NCI-H446 (cell line): ENCODE measurements at places on chromosomes 16 and 17.

- DNase-seq = no peak
These were observed 11.7 kb upstream of the TOB1 start for GRCh38 chr17:50877838-50878237.

DNA sequence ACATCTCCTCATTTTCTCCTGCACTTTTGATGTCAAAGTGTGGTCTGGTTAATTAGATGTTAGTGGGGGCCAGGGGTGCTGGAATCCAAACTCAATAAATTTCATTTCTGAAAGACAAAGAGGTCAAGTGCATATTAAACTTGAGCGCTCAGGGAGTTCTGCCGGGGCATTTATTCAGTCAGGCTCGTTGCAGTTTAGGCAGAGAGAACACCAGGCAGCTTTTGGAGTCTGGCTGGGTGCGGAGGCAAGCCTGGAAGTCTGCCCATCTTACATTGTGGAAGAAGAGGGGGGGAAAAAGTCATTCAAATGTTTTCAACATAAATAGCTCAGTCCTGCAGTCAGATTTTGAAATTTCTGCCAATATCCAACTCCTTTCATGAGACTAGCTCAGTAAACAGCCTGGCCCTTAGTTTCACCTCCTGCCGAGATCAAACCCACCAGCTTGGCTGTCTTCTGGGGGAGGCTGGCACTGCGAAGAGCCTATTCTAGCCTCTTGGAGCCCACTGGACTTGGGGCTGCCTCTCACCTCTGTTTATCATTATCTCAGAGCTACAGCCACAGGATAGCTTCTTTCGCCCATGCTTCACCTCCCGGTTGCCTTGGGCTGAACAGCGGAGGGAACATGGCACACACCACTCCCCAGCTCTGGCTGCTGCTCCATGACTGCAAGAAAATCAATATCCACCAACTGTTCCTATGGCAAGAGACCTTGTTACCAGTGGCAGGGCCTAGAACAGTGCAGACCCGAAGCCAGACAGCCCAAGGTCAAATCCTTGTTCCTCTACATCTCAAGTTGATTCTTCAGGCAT is 177.4 kb upstream of the CDH5 start:
- peak; percentile 68 for DNase-seq

- DNase-seq = no peak
These were observed 18.2 kb upstream of the IL17C start for GRCh38 chr16:88619859-88620815.

- no peak for DNase-seq
These were observed 63.9 kb downstream of the NDEL1 start for GRCh38 chr17:8499614-8500013.

DNA sequence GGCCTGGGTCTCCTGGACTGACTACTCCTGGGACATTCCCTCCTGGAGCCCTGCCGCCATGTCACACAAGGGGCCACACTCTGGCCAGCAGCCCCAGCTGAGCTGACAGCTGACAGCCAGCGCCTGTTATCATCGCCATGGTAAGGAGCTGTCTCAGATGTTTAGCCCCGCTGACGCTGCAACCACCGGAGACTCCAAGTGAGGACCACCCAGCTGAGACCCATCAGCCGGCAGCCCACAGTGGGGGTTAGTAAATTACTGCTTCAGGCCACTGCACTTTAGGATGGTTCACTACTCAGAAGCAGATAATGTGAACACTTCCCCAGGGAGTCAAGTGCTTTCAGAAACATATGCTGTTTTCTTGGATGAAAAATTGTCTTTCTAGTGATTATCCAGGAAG is 14.6 kb upstream of the SPHK1 start:
- no peak for DNase-seq

DNA sequence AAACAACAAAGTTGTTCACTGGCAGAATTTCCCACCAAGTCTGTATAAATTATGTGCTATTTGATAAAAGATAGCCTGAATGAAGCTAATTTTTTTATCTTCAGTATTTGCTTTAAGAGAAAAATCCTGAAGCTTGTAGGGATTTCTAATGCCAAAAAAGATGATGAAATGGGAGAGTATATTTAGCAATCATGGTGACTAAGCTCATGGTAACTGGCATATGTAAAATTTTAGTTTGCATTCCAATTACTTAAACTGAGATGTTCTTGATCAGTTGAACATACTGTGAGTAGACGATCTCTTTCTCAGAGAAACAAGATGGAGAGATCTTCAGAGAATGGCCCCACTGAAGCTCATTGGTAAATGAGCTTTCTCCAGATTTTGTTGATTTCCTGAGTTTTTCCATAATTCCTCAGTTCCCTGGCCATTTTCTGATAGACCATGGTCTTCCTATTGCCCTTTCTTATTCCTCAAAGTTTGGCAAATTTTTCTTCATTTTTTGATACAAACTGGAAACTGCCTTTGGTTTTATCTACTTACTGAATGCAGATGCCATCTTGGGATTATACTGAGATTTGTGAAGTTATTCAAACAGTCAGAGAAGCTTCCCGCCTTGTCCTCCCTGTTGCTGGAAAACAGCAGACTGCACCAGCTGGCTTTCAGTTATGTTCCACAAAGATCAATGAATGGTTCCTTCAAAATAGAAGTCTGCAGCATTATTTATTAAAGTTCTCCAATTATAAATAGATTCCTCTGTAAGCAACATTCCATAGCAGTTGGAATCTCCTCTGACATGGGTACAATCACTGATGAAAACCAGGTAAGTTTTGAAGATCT is 68.3 kb upstream of the ALOX12 start:
- no peak for DNase-seq

DNA sequence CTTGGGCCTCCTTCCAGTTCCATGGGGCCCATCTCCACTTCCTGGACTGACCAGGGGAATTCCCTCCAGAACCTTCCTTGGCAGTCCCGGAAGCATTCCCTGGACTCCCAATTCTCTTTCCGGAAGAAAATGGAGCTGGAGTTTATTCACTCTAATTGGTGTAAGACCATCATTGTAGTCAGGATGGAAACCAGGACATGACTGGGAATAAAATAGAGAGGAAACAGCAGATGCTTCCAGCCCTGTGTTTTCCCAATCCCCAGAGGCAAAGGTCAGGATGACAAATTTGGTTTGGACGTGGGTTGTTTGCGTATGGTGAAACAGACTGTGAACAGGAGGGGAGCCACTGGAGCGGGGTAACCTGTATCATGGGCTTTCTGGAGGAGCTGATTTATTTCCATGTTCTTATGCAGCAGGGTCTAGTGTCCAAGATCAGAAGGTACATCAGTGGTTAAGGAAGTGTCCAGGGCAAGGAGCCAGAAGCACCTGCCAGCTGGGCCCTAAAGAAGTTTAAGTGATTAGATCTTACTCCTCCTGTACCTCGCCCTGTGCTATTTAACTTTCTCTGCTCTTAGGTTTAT is 8.5 kb upstream of the LONP2 start:
- no peak for DNase-seq

DNA sequence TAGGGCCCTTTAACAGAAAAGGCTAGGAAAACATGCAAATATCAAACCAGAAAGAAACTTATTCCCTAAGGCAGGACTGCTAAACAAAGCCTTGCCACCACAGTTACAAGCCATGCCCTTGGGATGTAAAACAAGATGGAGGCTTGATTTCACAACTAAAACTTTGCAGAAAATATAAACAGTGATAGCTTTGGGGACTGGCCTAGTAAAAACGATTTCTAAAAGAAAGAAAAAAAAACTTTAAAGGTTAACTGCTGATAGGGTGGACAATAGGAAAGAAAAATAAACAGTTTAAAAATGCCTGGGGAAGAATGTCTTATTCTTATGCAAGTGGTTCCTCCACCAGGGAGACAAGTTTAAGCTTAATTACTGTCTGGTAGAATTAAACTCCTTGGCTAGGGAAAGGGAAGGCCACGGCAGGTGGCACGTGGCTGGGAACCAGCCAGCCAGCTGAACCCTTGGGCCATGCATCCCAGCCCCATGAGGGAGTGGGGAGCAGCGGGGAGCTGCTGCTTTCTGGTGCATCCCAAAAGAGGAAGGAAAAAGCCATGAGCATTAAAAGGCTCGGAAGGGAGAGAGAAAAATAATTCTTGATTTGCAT is 10.7 kb upstream of the TMC5 start:
- DNase-seq = no peak
